Astrocyte of the spinal cord (primary cell): ENCODE measurements at places on chromosomes 2 and 18.

DNA sequence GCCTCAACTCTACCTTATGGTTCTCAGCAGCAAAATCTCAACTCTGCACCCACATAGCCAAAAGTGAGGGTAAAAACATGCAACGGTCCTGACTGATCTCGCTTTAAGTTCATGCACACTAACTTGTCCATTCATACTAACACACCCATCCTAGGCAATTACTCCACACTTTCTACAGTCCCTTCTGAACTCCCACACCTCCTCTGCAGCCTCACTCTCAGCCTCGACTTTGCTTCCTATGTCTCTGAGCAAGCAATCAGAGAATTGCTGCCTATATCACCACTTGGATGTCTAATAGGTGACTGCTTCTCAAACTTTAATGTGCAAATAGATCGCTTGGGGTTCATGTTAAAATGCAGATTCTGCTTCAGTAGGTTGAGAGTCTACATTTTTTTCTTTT, 7.8 kb upstream of the TMBIM1 start:
- no peak for DNase-seq

DNA sequence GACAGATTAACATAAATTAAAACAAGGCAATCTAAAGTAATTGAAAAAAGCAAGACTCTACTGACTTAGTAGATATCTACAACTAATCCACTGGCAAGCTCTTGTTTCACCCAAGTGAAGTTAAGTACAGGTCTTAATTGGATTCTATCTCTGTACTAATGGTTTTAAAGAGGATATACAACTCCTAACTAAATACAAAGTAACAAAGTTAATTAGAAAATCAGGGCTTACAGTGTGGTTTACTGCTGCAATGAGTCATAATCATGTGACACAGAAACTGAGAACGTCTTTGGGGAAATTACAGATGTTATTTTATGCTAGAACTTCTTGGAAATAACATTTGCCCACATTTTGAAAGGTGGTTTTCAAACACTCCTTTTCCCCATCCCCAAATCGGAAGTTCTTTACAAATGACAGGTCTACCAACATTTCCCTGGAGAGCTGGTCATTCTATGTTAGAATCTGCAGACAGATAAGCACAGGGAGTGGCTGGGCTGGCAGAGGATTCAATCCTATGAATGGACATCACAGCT, 245.3 kb downstream of the STK39 start:
- peak; percentile 53 for DNase-seq

DNA sequence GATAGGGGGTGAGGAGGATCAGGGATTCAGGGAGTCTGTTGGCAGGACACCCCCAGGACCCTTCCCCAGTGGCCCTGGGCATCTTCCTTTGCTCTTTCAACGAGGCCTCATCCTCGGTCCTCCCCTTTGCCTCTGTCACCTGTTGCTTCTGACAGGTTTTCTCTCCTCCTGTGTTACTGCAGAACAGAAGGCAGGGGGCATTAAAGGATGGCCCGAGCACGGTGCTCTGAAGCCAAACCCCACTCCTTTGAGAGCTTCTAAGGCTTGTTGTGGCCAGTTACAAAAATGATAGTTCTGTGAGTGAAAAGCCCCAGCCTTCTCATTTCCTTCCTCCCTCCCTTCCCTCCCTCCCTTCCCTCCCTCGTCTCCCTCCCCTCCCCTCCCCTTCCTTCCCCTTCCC, 82.5 kb downstream of the THNSL2 start:
- no peak for DNase-seq

DNA sequence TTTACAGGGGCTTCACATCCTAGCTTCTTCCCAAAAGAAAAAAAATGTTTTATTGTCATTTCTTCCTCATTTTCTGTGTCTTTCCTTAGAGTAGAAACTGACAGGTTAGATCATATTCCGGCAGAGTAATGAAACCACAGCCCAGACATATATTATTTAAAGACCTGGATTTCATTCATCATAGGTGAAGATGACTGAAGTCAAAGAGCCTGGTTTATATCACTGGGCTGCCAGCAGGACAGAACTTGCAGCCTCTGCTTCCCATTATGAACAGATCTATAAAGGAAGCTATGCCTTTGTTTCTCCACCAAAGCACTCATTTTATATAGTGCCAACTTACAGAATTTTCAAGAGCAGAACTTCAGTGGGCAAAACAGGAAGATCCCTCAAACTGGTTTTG, 137.9 kb downstream of the METTL4 start:
- no peak for DNase-seq

DNA sequence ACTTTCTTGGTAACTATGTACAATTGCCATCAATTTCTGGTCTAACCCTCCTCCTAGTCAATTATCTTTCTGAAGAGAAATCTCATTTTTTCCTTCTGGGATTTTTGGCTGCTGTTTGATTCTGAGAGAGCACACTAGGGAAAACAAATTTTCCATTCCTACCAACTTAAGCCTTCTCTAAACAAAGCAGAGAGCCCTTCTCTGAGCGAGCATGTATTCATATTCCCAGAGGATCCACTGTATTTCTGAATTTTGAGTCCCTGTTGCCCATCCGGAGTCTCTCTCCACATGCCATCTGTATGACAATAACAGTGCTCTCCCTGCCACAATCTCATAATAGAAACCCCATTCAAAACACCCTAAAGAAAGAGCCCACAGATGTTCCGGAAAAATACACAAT, 78.5 kb downstream of the MAIP1 start:
- DNase-seq, result no peak

- DNase-seq, result peak; percentile 89
Measured at GRCh38 chr2:84905181-84906107, at the start of gene TMSB10. TSS of gene TMSB10 (plus strand) at chr2:84905656.

GRCh38 chr2:124921191-124921590, 896.1 kb downstream of the CNTNAP5 start:
- no peak for DNase-seq

DNA sequence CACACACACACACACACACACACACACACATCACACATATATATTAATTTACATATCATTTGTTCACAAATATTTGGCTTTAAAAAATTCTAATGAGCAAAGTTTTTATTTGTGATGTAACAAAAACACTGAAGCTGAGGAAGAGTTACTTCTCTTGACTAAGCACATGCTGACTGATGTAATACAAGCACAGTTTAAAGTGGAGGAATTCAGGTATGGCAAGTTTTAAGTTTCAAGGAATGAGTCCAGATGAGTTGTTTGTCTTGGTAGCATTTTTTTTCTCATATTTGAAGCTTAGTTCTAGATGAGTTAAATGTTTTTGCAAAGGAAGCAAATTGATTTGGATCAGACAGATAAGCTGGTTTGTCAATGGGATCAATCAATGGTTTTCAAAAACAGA, 20.2 kb upstream of the CALCRL start:
- no peak for DNase-seq

DNA sequence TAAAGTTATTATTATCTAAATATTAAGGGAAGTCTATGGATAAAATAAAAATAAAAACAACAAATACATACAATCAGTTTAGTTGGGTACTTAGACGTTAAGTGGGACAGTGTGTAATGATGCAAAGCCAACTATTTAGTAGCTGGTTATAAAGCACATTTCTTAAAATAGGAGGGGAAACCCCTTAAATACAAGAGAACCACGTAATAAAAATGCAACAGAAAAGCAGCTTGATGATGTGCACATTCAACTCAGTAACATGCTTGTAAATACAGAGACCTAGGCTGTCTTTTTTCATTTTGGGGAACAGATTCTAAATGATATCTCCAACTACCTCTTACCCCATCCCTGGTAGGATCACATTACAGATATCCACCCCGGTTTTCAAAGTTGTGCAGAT, 134.3 kb upstream of the AQP4 start:
- no peak for DNase-seq

DNA sequence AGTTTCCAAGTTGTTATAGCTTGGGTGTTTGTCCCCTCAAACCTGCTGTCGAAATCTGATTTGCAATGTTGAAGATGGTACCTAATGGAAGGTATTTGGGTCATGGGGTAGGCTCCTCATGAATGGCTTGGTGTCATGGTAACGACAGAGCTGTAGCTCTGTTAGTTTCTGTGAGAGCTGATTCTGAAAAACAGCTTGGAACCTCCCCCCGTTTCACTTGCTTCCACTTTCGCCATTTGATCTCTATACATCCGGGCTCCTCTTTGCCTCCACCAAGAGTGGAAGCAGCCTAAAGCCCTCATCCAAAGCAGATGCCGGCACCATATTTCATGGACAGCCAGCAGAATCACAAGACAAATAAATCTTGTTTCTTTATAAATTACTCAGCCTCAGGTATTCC, 1035.1 kb upstream of the SLC39A10 start:
- DNase-seq, result no peak
